Activated CD4-positive, CD25-positive, alpha-beta regulatory T cell (primary cell): ENCODE measurements at places on chromosomes 6 and 20.

- DNase-seq, result no peak
These were observed 59.4 kb downstream of the TNFRSF21 start for GRCh38 chr6:47250302-47250701.

GRCh38 chr20:54431156-54431944 is 44.0 kb upstream of the DOK5 start:
- DNase-seq, result no peak

GRCh38 chr20:26169506-26169905 is 472.9 kb upstream of the ZNF337 start:
- no peak for DNase-seq

DNA sequence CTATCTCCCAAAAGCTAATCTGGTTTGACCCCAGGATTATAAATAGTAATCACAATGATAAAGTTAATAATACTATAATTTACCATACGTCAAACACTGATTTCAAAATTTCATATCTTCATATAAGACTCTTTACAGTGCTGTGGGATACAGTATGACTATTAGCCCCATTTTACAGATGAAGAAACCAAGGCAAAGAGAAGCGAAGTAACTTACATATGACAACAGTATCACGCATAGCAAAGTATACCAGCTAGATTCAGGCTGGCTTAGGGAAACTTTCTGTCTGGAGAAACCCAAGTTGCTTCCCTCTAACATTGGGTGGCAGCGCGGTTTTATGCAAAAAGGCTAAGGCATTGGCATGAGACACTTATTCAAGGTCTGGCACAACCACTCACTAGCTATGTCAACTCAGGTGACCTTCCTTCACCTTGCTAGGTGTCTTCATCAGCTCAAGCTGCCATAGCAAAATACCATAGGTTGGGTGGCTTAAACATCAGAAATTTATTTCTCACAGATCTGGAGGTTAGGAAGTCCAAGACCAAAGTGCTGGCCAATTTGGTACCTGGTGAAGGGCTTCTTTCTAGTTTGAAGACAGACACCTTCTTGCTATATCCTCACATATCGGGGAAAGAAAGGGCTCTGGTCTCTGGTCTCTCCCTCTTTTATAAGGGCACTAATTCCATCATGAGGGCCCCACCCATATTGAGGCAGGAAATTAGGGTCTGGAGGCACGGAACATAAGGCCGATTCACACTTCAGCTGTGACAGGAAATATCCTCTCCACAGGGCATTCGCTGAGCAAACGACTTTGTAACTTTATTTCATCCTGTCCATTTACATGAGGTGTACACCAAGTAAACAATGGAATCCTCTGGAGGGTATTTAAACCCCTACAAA is 22.4 kb upstream of the UTRN start:
- DNase-seq, result no peak

DNA sequence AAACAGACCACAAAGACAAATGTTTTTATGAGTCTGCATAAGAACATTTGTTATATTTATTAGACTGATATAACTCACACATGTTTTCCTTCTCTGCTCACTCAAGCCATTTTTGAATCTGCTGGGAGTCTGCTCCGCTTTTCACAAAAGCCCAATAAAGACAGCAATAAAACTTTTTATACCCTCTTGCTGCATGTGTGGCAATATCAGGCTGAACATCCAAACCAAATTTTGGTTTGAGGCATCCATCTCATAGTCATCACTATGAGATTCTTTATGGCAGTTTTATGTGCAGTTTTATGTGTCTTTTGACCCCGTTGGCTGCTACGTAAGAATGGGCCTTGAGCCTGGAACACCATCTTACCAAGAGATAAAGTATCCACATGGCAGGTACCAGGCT is 1276.8 kb upstream of the ADGRB3 start:
- no peak for DNase-seq

GRCh38 chr20:32481311-32482142 is 103.6 kb downstream of the NOL4L start:
- DNase-seq, result no peak
